Effector CD4-positive, alpha-beta T cell (primary cell): ENCODE measurements at places on chromosomes 11 and 22.

DNA sequence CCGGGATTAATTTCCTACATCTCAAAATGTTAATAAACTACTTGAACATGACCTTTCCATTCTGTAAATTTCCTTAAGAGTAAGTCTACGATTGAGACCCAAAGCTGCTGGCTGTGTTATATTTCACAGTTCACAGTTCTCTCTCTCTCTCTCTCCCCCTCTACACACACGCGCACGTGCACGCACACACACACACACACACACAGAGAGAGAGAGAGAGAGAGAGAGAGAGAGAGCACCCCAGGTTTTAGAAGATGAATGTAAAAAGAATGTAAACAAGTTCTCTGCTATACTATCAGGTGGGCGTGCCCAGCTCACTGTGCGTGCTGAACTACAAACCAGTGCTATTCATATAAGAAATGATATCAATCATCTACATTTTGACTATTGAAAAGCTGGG, 3.3 kb downstream of the BDNF start:
- no peak for DNase-seq

- DNase-seq, result no peak
Measured at GRCh38 chr11:61654397-61654829, 25.8 kb upstream of the DAGLA start.

GRCh38 chr11:131906963-131907362, 536.5 kb downstream of the NTM start:
- DNase-seq, result no peak

DNA sequence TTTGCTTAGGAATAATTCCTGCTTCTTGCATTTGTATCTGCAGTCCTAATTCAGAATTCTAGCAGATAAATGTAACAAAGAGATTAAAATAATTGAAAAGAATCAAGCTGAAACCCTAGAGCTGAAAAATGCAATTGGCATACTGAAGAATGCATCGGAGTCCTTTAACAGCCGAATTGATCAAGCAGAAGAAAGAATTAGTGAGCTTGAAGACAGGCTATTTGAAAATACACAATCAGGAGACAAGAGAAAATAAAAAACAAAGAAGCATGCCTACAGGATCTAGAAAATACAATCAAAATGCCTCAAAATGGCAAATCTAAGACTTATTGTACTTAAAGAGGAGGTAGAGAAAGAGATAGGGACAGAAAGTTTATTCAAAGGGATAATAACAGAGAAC, 8.2 kb downstream of the TREH start:
- no peak for DNase-seq

- no peak for DNase-seq
Measured at GRCh38 chr22:29997107-29997506, 83.2 kb upstream of the HORMAD2 start.

GRCh38 chr22:19923914-19924513, 17.6 kb upstream of the COMT start:
- no peak for DNase-seq

- no peak for DNase-seq
Measured at GRCh38 chr22:42891696-42892095, 34.6 kb upstream of the ARFGAP3 start.

DNA sequence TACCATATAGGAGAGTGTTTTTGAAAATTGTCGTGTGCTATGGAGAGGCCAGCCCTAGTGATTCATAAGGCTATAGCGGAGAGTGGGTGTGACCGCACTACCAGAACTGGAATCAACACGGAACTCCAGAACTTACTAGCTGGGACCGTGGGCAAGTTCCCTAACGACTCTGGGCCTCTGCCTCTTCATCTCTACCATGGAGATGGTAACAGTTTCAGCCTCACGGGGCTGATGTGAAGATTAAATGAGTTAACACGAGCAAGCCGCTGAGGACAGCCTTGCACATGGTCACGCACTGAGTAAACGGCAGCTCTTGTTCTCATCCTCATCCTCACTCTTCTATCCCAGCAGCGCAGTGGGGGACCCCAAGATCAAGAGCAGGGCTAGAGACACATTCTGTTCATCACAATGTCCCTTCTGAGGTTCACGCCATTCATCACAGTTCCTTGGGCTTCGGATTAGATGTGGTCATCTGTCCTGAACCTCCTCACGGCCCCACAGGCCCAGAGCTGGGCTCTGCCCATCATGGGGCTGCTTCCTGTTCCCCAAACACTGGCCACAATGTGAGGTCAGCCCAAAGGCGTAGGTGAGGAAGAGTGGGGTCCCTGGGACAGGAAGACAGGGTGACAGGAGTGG, 47.2 kb upstream of the CD5 start:
- DNase-seq, result no peak

DNA sequence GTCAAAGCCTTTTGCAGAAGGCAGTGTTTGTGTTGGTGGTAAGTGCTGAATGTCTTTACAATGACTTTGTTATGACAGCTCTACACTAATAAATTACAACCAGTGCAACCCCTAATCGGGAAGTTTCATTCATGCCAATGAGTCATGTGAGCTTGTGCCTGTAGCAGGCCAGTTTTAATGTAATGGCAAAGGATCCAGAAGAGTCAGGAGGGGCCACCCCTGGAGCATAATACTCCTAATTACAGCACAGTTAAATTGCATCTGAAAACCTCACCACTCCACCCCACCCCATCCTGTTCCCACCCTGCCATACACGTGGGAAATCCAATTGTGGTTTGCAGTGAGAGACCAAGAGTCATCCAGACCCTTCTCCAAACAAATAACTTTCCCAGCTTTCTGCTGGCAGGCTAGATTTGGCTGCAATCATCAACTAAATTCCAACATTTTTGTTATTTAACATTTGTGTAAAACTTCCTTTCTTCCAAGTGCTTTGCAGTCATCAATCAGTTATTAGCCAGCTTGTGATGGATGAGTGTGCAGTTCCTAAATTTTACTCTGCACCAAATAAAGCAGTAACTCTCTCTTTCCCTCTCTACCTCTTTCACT, 277.3 kb upstream of the FAT3 start:
- no peak for DNase-seq

DNA sequence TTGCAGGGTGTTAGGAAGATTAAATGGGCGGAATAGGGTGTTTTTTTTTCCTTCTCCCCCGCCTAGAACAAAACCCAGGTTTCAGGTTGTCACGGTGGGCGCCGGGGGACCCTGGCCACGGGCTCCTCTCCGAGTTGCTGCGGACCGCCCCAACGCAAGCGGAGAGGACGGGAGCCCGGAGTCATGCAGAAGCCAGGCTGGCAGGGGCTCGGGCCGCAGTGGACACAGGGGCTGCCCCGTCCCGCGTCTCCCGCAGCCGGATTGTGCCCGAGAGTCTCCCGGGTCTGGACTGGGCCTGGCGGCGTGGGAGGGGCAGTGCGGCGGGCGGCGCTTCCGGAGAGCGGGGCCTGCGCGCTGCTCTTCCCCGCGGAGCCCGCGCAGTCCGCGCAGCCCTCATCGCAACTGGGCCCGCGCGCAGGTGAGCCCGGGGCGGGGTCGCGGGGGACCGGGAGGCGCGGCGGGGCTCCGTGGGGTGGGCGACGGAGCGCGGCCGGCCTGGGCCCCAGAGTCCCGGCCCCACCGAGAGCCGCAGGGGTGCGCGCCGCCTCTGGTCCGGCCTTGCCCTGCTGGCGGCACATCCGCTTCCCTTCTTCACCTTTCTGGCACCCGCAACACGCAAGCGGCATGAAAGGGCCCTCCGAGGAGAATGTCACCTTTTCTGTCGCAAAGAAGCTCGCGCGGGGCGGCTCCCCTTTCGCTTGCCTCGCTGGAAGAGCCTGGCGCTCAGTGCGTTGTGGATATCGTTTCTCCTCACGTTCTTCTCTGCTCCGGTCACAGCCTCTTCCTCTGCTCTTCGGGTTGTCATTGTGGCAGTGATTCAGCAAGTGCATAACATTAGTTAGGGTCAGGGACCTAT, at the start of gene TIRAP:
TIRAP (plus strand) TSS at position 358 of the 856 bp plus-strand sequence. CDS start 7,802 bp downstream, outside the sequence.
- DNase-seq, result peak; percentile 53

GRCh38 chr22:23237201-23237798, 57.0 kb downstream of the BCR start:
- no peak for DNase-seq

DNA sequence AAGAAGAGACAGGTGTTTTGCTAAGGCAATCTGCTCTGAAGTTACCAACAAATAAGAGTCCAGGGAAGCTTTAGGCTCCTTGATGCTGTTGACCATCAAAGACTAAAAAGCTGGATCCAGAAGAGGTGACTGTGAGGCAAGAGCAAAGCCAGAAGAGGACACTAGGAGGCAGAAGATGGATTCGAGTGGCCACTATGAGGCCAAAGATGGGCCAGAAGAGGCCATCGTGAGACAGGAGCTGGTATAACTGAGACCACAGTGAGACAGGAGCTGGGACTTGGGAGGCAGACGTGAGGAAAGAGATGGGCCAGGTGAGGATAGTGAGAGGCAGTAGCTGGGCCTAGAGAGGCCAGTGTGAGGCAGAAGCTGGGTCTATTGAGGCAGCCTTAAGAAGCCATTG, 37.7 kb downstream of the OR4C45 start:
- no peak for DNase-seq

GRCh38 chr22:47187176-47187957, 424.9 kb downstream of the TBC1D22A start:
- no peak for DNase-seq

- no peak for DNase-seq
Measured at GRCh38 chr22:20264614-20265452, 3.3 kb downstream of the RTN4R start.

GRCh38 chr11:5243816-5244180, 5.9 kb downstream of the HBG1 start:
- DNase-seq, result no peak

GRCh38 chr22:34800260-34800980, 265.5 kb upstream of the ISX start:
- DNase-seq, result no peak

DNA sequence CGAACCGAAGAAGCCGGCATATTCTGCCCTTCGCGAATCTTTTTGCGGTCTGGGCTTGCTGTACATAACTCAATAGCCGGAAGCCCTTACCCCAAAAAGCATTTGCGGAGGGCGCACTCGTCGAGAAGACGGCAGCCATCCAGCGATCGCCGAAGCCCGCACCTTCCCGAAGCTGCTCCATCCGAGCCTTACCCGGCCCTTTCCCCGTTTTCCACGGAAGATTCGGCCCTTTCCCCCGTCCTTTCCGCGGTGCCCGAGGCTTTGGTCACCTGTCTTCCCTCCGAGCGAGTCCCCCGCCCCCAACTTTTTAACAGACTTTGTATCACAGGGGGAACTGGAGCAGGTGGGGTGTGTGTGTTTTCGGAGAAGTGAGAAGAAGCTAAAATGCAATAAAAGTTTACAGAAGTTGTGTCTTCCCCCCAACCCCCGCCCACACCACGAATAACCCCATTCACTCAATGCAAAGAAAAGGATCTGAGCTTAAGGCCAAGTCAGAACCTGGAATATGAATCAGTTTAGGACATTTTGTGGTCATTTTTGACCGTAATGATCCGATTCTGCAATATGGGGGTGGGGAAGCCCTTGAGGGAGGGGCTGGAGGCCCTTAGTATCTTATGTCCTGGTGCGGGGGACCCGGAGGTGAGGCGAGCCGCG, 99.0 kb upstream of the HSD17B12 start:
- no peak for DNase-seq

GRCh38 chr11:58905011-58905720, 34.1 kb upstream of the GLYATL1 start:
- no peak for DNase-seq

- peak; percentile 17 for DNase-seq
Measured at GRCh38 chr11:124799348-124800225, 619 bp downstream of the MSANTD2 start.

DNA sequence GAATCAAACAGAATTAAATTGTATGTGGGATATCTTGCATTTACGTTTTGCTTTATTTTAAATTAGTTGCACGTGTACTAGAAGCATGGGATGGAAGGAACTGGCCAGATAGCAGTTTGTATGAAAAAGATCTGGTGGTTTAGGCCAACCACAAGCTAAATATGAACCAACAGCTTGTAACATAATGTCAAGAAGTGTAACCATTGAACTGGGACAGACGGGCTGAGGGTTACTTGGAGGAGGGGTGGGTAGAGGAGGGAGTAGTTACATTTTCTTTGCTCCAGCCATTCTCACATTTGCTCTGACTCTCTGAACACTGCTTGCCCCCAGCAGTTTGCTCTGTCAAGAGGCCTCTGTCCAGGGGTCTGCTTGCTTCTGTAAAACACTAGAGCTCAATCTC, 31.7 kb upstream of the CXCR5 start:
- no peak for DNase-seq

DNA sequence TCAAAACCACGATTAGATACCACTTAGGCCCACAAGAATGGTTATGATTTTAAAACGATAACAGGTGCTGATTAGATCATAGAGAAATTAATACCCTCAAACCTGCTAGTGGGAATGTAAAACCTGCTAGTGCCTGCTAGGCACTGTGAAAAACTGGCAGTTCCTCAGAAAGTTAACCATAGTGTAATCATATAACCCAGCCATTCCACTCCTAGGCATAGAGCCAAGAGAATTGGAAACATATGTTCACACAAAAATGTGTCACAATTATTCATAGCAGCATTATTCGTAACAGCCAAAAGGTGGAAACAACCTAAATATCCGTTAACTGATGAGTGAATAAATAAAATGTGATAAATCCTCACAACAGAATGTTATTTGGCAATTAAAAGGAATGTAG, 122.2 kb upstream of the SYN3 start:
- DNase-seq, result no peak

DNA sequence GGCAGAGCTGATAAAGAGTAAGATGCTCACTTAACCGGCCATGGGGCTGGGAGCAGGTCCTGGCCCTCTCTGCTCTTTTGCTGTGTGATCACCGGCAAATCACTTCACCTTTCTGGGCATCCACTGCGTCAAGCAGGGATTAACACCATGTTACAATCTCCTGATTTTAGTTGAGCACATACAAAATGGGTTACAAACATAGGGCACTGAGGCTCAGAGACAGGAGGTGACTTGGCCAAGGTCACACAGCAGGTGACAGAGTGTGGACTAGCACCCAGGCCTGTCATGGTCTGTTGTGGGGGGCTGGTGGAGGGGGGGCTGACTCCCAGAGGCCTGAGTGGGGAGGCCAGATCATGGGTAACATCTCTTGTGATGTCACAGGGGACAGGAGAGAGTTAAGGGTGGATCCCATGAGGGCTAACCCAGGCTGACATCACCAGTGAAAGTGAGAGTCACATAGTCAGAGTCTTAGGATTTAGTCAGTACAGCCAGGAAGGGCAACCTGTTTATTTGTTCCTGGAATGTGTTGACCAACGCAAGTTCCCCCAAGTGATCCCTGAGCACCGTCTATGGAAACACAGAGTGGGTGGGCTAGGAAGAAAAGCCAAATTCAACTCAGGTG, 27.8 kb downstream of the GDPD5 start:
- no peak for DNase-seq

DNA sequence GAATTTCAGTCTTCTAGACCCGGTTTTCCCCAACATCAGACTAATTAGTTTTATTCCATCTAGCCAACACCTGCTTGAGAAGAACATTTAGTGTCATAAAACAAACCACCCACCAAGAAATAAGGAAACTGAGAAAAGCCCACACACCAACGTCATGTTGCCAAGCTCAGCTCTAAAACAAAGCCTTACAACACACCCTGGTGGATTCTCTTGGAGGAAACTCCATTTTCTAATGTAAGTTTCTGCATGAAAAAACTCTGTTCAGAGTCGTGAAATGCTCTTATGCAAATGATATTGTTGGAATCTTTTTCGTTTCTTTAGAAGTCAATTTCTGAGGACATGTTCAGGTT, 105.0 kb upstream of the RAG2 start:
- DNase-seq, result no peak
